ENCODE measurements at places on chromosomes 11 and 22.

GRCh38 chr22:49097171-49097925, 730.3 kb downstream of the BRD1 start:
- DNase-seq: no peak

GRCh38 chr11:80596291-80596810, 1155.5 kb upstream of the TENM4 start:
- no peak for DNase-seq

DNA sequence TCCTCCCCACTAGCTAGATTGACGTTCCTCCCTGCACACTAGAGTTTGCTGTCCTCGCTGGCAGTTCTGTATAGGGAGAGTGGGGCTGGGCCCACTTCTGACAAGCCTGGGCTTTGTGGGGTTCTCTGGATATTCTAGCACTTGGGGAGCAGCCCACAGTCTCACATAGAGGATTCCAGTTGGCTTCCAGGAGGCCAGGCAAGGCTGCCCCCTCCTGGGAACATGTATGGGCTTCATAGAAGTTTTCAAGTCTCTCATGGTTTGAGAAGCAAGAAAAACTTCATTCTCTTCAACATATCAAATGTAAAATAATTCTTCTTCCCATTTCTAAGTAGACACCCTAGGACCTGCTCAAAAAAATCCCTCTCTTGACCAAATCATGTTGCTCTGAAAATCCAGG, 87.5 kb downstream of the NAV2 start:
- no peak for DNase-seq

GRCh38 chr11:86214710-86215109, 29.8 kb upstream of the EED start:
- no peak for DNase-seq

- DNase-seq: peak; percentile 85
These were observed 340.1 kb downstream of the MN1 start for GRCh38 chr22:27461470-27461869.

DNA sequence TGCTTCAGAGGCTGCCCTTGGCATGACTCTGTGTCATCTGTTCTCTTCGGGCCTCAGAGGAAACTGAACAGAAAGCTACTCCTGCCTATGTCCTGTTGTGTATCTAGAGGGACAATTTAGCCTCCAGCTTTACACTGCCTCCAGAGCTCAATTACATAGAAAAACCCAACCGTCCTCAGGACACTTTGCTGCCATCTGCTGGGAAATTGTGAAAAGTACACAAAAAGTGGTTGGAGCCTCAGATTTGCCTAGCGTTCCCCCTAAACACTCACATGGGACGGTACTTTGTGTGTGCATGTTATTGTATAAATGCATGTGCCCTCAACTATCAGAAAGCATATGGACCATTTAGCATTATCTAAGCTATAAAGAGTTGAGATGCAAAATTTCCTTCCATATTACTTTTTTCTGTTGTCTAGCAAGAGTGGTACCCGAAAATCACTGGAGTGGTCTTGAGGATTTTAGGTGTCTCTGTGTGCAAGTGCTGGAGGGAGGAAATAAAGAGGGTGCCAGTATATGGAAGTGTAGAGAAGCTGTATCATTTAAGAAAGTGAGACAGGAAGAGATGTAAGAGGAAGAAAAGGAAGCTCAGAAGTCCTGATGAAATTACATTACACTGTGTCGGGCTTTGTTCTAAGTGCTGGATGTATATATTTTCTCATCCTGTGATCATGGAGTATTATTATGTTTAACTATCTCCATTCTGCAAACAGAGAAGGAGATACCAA, 8.7 kb upstream of the MS4A4E start:
- DNase-seq: peak; percentile 2

DNA sequence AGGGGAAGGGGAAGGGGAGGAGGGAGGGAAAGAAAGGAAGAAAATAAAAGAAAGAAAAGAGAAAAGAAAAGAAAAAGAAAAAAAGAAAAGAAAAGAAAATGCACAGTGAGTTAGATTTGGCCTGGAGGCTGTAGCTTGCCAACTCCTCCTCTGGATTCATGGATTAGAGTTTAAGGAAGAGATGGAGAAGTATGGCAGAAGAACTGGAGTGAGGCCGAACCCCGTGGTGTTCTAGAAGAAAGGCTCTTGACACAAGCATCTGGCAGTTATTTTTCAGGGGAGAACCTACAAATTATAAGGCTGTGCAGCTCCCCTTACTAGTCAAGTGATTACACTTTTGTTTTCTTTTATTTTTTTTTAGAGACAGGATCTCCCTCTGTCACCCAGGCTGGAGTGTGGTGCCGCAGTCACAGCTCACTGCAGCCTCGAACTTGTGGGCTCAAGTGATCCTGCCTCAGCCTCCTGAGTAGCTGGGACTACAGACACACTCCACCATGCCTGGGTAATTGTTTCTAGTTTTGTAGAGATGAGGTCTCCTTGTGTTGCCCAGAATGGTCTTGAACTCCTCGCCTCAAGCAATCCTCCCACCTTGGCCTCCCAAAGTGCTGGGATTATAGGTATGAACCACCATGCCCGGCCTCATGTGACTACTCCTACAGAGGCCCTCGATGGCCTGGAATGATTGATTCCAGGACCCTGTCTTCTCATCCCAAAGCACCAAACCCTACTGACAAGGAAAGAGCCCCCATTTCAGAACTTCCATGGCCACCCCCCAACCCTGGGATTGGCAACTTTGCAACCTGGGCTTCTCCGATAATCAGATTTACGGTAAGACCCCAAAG, 19.5 kb downstream of the ZNF74 start:
- no peak for DNase-seq

GRCh38 chr11:129377739-129378138, 2.1 kb downstream of the BARX2 start:
- no peak for DNase-seq

DNA sequence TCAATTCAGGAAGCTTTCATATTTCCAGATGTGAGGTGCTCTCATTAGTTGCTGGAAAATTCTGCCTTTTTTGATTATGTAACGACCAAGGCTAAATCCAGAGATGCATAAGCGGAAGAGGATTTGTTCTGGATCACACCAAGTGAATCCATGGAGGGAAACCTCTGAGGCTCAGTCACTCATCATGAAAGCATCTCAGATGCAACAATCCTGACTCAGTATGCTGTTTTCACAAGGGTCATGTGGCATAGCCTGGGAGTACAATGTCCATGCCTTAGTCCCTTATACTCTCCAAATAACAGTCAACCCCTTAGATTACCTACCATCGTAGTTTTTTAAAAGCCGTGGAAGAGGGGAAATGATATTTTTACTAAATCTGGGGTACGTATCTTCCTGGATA, 445.6 kb downstream of the NTM start:
- peak; percentile 22 for DNase-seq

DNA sequence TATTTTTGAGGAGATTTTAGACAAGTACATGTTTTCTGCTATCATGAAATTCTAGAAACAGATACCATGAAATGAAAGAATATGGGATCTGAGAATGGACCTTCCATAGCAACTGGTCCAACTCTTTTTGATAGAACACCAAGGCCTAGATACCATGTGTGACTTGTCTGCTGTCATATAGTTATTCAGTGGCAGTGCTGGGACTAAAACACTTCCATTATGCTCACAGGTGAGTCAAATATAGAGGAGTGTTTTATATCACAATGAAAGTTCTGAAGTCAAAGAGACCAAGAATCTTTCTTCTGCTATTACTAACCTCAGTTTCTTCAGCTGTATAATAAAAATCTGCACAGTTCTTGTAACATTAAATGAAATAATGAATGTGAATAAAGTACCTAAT, 276.9 kb downstream of the DCDC1 start:
- DNase-seq: no peak

DNA sequence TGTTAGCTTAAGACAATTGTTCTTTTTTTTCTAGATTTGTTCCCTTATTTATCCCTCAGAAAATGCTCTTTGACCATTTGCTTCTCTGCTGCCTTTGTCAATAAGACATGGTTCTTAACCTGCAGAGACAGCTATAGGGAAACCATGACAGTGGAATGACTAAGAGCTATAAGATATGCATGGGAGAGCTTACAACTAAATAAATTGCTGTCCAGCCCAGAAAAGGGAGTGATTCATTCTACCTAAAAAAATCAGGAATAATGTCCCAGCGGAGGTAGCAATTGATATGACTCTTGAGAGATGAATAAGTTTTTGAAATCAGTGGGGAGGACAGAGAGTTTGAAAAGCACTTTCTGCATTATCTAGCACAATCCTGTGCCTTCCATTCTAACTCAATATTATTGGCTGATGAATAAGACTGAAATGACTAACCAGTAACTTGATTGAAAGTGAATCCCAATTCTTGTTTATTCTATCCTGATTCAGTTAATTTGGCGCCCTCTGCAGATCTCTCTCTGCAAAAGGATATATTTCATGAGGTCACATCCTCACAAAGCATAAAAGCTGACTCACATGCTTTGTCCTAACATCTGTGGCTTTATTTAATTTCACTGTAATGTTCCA, 680.5 kb upstream of the API5 start:
- DNase-seq: no peak

- DNase-seq: peak; percentile 92
These were observed at the start of the genes BANF1 and EIF1AD for GRCh38 chr11:66001942-66002647. BANF1 (plus strand) TSS chr11:66002503; CDS start chr11:66003251, 748 bp downstream. EIF1AD (minus strand) TSS chr11:66002157; CDS start chr11:66000389, 1,768 bp downstream.

DNA sequence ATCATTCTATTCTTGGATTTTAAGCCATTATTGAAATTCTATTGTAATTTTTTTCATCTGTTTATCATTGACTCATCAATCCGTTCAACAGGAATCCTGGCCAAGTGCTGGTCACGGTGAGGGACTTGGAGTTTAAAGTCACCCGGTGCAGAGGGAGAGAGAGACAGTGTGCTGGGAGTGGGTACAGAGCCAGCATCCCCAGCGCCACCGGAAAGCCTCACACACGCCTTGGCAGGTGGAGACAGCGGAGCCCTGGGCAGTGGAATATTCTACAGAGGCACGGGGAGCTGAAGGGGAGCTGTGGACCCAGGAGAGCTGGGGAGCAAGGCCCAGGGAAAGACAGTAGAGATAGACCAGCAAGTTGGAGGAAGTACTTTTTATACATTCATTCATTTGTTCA, 787.6 kb downstream of the BRD1 start:
- DNase-seq: no peak

GRCh38 chr11:45322111-45322705, 36.1 kb upstream of the SYT13 start:
- no peak for DNase-seq

- no peak for DNase-seq
These were observed 117.9 kb downstream of the ATG16L2 start for GRCh38 chr11:72932132-72932570.

DNA sequence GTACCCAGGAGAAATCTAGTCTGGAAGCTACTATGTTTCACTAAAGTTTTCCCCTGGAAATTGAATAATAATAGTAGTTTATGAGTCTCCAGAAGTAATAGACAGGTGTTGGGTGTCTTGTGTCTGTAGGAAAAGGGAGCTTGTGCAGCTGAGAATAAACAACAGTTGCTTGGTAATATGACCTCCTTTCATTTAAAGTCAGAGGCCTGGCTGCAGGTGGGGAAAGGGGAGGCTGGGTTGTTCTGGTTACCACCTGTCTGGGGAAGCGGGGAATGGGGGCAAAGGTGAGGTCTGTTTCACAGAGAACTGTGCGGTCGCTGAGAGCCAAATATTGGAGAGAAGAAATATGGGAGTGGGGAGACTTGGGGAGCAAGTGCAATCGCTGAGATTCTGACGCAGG, 3.3 kb upstream of the GRAMD1B start:
- DNase-seq: no peak

GRCh38 chr22:22886546-22886945, 1.1 kb upstream of the IGLL5 start:
- no peak for DNase-seq

- DNase-seq: no peak
These were observed 1.2 kb downstream of the PRG3 start for GRCh38 chr11:57379732-57380131.

GRCh38 chr11:78656327-78656726, 81.7 kb upstream of the NARS2 start:
- no peak for DNase-seq

GRCh38 chr11:66081505-66081904, 11.4 kb downstream of the PACS1 start:
- DNase-seq: no peak

GRCh38 chr22:31578171-31578570, 81.8 kb downstream of the SFI1 start:
- no peak for DNase-seq

- no peak for DNase-seq
These were observed 341.0 kb downstream of the ETS1 start for GRCh38 chr11:128246364-128246801.

GRCh38 chr11:130689222-130689908, 226.9 kb downstream of the SNX19 start:
- DNase-seq: no peak

- no peak for DNase-seq
These were observed at the start of gene PRR33 for GRCh38 chr11:1891831-1892115. PRR33 (minus strand) TSS chr11:1891895; CDS start chr11:1890584, 1,311 bp downstream.

DNA sequence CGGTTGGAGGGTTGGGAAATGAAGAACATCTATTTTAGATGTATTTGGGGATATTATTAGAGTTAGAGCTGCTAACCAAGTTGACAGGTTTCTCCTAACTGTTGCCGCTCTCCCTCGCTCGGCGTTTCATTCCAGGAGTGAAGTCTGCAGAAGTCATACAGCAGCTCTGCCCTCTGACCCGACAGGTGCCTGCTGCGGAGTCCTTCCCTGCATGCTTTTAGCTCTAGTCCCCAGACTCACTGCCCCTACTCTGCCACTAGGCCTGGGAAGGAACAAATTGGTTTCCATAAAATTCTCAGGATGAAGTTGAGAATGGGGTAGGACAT, 124.9 kb downstream of the DBX1 start:
- DNase-seq: no peak

DNA sequence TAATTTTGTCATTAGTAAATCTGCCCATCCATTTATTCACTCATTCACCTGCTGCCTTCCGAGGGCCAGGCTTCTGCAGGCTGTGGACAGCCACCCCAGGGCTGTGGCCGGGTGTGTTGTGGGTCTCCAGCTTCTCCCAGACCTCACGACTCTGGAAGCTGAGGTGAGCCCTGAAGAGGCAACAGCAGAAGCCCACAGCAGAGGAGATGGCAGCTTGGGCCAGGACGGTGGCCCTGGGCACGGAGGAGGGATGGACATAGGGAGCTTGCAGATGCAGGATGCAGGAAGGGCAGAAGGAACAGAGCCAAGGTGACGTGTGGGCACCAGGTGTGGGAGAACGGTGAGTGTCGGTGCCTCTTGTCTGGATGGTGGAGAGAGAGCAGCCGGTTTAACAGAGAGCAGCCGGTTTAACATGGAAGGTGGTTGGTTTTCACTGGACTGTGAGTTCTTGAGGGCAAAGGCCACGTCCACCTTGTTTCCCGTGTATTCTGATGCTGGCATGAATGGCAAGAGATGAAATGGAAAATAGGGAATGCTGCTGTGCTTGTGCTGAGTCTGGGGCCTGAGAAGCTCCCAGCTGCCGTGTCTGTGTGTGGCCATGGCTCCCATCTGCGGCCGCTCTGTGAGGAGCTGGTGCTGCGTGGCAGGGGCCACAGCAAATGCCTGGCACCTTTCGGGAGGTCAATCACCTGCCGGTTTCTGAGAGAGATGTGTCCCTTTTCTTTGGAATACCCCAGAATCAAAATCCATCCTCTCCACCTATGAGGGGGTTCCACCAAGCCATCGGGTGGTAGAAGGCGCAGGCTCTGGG, 669.9 kb downstream of the BRD1 start:
- no peak for DNase-seq

GRCh38 chr11:73760135-73760678, 667 bp downstream of the RAB6A start:
- DNase-seq: no peak

GRCh38 chr11:28836285-28837081, 728.3 kb downstream of the METTL15 start:
- peak; percentile 99 for DNase-seq
